Esophagus squamous epithelium (tissue), 5 donors: ENCODE measurements at places on chromosomes 5 and 9.
A peak's percentile ranks its signal among the peaks of the same experiment; 100 is the strongest.

- DNase-seq: no peak
Measured at GRCh38 chr9:137029058-137029936, 1.3 kb upstream of the ABCA2 start.

- no peak for DNase-seq
Measured at GRCh38 chr5:66138637-66139317, 5.3 kb upstream of the SREK1 start.

DNA sequence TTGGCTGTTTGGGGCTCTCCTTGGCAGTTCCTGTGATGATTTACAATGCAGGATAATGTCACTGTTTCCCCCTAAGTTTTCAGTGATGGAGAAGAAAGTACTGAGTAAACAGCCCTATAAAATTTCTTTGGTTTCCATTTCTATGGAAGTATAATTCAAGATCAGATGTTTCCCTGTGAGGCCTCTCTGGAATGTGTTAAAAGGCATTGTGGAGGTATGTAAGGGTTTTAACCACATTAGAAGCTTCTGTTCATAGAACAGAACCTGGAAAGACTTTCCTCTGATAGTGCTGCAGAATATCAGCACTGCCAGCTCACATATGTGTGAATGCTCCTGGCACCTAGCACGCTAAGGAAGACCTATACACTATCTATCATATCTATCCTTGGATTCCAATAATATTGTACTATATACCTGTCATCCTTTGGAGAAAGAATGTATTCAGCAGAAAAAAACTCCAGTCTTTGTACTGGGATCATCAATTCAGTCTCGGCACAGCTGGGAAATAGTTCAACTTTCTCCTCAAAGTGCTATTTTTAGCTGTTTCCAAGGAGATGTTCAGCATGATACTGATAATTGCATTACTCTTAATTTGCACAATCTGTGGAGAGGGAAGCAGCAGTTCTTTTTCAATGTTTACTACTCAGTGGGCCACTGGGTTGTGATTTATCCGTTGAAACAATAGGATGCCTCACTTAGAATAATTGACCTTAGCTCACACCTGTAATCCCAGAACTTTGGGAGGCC lies 21.9 kb downstream of the TTC1 start:
- no peak for DNase-seq

DNA sequence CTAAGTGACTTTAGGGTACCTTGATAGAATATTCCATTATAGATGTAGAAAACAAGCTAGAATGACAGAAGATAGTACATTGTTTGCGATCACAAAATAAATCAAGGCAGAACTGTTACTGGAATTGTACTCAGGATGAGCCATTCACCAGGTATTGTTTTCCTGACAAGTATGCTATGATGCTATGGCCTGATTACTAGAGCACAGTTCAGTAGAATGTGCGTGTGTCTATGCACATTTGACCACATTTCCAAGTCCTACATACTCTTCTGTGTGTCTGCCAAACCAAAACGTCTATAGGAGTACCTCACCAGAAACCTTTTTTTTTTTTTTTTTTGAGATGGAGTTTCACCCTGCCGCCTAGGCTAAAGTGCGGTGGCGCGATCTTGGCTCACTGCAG lies 43.3 kb upstream of the CDC42SE2 start:
- DNase-seq: no peak

- no peak for DNase-seq
Measured at GRCh38 chr5:81482595-81482994, 88.7 kb upstream of the ACOT12 start.

- no peak for DNase-seq
Measured at GRCh38 chr5:37121027-37121426, 128.1 kb downstream of the CPLANE1 start.

DNA sequence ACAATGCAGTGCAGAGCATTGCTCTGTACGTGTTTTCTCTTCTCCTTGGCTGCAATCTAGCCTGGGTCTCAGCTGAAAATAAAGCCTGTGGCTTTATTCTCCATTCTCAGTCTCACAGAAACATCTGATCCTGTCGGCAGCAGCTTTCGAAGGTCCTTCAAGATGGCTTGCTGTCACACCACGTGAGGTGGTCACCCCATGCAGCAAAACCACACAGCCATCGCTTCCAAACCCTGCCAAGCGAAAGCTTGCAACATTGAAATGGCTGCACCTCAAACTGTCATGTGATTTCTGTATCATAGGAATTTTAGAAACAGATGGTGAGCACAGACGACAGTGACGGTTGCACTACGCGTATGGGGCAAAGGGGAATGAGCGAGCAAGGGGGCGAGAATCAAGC lies 98.5 kb upstream of the SMARCA2 start:
- no peak for DNase-seq

DNA sequence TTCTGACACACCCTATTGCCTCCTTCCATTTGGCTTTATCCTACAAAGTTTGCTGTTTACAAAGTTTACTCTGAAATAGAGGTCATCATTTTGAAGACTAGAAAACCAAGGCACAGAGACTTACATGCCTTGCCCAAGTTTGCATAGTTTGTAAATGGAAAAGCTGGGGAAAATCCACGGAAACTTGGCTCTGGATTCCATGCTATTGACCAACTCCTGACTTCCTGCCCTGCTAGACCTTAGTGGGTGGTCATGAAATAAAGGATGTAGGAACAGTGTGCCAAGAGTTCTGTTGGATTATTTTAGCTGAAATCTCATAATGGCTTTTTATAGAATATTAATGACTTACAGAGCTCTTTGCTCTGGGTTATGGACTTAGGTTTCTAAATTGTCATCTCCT lies 69.5 kb downstream of the GRIA1 start:
- DNase-seq: no peak

DNA sequence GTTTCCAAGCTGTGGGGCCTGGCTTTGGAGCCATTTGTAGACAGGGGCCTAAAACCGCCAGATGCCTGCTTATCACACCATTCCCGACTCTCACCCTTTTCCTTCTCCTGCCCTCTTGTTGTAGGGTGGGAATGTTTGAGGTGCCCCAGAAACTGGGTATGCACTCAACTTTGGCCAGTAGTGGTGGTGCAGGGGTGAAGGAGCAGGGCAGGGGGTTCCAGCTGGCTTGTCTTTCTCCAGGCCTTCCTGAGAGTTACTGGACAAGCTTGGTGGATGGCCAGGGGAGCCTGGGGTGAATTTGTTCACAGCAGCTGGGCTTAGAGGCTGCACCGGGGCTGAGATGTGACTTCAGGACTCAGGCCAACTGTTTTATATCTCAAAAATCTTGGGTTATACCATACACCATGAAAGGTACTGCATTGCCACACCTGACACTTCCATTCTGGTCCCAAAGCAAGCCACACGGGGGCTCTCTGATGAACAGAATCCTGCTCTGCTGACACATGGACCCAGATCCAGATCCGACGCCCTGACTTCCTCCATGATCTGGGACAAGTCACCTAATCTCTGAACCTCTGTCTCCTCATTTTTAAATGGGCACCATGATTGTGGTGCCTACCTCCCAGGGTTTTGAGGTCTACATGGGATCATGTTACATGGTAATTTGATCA lies 62.1 kb downstream of the DAB2IP start:
- DNase-seq: no peak

DNA sequence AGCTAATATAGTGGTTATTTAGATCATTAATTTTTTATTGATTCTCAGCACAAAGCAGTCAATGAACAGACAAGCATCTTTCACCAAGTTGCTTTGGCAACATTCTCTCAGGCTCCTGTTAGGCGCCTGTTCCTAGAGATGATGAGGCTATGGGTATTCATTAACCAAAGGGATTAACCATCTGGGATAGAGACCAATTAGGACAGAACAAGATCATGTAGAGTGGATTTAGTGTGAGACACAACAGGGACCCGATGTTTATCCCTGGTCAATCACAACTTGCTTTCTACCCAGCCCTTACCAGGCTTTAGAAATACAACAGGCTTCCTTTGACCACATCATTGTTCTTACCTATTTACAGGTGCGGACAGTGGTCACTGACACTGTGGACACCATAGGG lies 82.2 kb downstream of the PJA2 start:
- no peak for DNase-seq

DNA sequence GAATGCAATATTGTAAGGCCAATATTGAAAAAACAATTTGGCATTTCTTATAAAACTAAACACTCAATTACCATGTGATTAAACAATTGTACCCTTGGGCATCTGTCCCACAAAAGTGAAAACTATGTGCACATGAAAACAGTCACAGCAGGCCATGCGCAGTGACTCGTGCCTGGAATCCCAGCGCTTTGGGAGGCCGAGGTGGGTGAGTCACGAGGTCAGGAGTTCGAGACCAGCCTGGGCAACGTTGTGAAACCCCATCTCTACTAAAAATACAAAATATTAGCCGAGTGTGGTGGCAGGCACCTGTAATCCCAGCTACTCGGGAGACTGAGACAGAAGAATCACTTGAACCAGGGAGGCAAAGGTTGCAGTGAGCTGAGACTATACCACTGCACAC lies 343.7 kb downstream of the DMRTA1 start:
- no peak for DNase-seq

DNA sequence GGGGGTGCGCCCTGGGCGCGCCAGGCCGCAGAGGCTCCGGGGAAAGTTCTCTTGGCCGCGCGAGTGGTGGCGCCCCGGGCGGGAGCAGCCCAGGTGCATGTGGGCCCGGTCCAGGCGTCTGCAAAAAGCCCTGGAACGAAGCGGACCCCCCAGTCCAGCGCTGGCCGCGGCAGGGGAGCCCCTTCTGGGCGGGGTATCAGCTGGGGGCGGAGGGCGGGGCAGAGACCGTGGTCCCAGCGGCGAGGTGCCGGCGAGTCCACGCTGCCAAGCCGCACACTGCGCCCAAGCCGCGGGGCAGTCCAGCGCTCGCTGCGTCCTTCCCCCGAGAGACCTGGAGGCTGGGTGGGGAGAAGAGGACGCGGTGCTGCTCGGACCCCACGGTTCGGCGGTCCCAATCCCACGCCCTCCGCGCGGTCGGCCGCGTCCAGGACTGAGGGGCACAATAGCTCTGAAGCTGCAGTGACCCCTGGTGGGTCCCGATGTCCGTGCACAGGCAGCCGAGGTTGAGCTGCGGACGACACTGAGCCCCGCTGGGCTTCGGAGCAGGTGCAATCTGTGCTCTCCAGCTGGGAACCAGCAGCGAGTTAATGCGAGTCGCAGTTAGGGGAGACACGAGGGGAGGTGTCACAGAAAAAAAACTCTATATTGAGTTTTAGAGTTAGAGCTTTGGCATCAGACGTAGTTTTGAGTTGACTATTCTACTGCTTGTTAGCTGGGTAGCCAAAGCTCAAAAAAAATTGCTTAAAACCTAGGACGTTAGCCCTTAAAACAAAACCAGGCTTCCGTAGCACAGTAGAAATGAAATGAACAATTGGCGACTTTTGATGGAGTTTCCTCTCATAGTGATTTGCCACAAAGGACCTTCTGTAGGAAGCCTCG lies 1.1 kb upstream of the EPB41L4A start:
- DNase-seq: peak; percentile 22

GRCh38 chr9:130711469-130711868 lies 17.9 kb downstream of the EXOSC2 start:
- DNase-seq: no peak

- no peak for DNase-seq
Measured at GRCh38 chr5:17089690-17090089, 127.7 kb upstream of the BASP1 start.

- no peak for DNase-seq
Measured at GRCh38 chr5:113025596-113025995, 49.0 kb downstream of the DCP2 start.

DNA sequence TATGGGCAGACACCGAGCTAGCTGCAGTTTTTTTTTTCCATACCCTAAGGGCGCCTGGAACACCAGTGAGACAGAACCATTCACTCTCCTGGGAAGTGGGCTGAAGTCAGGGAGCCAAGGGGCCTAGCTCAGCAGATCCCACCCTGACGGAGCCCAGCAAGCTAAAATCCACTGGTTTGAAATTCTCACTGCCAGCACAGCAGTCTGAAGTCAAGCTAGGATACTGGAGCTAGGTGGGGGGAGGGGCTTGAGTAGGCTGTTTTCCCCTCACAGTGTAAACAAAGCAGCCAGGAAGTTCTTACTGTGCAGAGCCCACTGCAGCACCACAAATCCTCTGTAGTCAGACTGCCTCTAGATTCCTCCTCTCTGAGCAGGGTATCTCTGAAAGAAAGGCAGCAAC lies 151.7 kb upstream of the HCN1 start:
- DNase-seq: no peak

- no peak for DNase-seq
Measured at GRCh38 chr5:74413403-74414048, 227.0 kb downstream of the ENC1 start.

GRCh38 chr5:17443333-17444130 lies 54.5 kb upstream of the TAF11L2 start:
- DNase-seq: no peak

- no peak for DNase-seq
Measured at GRCh38 chr9:78707080-78707479, 410.2 kb downstream of the PSAT1 start.

GRCh38 chr5:36418152-36418979 lies 116.7 kb upstream of the RANBP3L start:
- DNase-seq: no peak

DNA sequence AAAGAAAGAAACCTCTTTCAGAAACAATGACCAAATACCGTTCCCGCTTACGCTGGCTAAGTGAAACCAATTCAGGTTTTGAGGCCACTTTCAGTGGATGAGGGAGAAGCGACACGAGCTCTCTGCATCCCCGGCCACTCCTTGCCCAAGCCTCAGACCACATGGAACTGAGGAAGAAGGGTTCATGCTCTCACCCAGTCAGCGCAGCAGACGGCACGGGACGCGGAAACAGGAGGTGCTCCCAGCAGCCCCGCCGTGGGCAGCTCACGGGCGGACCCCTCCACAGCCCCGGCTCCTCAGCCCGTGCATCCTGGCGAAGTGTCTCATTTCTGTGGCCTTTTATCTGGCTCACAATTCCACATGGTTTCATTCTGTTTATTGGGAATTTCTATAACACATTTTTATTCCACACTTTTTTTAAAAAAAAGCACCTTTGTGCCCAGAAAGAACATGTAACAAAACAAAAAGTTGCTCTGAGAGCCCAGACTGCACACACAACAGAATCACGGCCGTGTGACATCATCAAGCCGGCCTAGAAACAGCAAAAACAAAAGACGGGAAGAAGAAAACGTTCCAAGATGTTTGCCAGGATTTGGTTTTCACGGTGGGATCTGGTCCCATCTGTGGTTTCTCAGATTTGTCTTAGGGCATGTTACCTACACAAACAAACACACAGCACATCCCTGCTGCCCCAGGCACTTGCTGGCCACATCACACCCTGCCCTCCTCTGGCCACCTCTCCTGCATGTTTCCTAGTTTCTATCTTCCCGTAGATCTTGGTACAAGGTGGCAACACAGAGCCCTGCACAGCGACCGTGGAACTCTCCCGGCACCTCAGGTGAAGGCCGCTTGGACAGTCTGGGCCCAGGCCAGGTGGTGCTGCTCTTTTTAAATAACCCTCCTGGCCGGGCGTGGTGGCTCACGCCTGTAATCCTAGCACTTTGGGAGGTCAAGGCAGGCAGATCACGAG lies 16.2 kb downstream of the QSOX2 start:
- DNase-seq: no peak

- DNase-seq: no peak
Measured at GRCh38 chr5:167167191-167167795, 1124.2 kb upstream of the WWC1 start.

DNA sequence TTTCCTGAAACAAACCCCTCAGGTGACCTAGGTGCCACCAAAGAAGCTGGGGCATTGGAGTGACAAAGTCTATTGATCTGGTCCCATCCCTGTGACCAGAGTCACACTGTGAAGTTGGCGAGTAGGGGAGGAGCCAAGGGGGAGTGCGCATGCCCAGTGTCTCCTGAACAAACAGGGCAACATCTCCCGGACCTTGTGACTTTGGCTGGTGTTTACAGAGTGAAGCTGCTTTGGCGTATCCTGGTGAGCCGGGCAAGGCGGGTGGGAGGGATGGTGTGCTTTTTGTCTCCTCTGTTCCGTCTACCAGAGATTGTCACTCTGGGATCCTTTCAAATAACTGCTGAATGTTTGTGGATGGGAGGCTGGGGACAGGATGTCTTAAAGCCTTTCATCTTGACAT lies 204.5 kb downstream of the HSPA4 start:
- DNase-seq: no peak
